ENCODE measurements at places on chromosomes 3 and 15. TPM values are rescaled to one million over a fixed set of nuclear protein-coding genes. Genes with fewer than 3 reads are reported as not detected.

NRG4 gene
- total RNA-seq: 0.93 TPM

TMCO5A gene
- total RNA-seq: not detected

NR2E3 gene
- not detected for total RNA-seq

FAM107A gene
- total RNA-seq: not detected

SAMD7 gene
- total RNA-seq: not detected

ACP3 gene
- total RNA-seq: 0.95 TPM

CPNE9 gene
- total RNA-seq: 0.20 TPM

SKOR1 gene
- 0.64 TPM for total RNA-seq

SLC26A6 gene
- total RNA-seq: 12.4 TPM

AADACL2 gene
- total RNA-seq: not detected

PARP15 gene
- 213 TPM for total RNA-seq
